ENCODE measurements at places on chromosomes 7 and 10.

DNA sequence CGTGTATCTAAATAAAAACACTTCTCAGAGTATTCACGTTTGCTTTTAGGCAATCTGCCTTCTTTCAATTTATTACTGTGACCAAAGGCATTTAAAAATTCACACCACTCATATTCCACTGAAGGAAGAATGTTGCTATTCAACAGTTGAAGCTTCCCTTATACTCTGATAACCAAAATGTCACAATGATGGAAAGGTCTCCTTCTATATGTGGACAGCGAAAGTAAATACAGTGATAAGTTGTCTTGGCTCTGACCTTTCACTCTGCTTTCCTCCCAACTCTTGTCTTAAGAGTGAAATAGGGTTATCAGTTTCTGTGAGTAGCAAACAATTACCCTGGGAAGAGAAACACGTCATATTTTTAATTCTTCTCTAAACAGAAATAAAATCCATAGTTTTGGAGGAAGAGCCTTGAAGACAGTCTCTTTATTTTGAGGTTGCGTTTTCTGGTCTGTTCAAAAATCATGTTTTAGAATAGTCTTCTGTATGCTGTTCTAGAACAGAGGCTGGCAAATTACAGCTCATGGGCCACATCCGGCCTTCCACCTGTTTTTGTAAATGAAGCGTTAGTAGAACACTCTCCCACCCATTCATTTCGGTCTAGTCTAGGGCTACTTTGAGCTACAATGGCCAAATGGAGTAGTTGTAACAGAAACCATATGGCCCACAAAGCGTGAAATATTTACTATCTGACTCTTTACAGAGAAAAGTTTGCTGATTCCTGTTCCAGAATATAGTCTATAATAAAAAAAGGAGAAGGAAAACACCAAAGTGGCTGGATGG lies 41.3 kb downstream of the ETV1 start:
- DNase-seq, result no peak

- DNase-seq, result no peak
Observed at GRCh38 chr7:139339025-139339424, 2.1 kb upstream of the FMC1 start.

- no peak for DNase-seq
Observed at GRCh38 chr10:42556931-42557330, 81.4 kb downstream of the ZNF33B start.

DNA sequence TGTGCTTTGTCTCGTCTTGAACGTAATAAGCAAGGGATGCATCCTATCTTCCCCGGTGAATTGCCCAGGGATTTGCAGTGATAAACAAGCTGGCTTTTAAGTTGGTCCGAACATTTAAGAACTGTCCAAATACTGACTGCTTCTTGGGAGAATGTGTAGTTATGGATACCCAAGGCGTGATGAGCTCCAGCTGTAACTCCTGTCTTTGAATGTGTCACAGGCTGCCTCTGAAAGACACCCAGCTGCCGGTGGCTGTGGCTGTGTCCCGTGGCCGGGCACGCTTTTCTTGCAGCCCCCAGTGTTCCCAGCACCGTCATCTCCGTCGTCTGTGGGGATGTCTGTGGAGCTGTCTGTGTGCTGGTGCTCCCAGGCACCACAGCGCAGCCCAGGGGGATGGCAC lies 118.1 kb downstream of the GLRX3 start:
- DNase-seq, result no peak

DNA sequence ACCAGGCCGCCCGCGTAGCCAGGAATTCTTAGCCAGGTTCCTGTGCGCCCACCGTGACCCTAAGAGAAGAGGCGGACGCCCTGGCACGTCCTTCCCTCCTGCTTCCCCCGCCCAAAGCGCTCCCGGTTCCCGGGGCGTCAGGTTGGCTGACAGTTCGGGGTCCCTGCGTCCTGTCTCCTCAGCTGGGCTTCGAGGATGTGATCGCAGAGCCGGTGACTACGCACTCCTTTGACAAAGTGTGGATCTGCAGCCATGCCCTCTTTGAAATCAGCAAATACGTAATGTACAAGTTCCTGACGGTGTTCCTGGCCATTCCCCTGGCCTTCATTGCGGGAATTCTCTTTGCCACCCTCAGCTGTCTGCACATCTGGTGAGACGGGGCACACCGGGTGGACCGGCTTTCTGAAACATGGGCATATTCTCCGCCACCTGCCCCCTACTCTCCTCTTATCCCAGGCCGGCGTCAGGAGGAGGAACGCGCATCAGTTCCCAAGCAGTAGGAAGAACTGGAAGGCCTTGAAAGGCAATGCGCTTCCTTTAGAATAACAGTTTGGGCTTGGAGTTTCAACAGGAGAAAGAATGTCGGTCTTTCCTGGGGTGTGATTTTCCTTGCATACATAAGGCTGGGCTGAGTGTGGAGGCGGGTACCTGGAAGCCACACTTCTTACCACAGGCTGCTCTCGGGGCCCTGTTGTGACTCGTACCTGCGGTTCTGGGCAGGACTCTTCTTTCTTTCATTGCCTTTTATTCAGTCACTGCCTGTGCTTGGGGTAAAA lies 728 bp downstream of the CAV2 start:
- DNase-seq, result no peak

DNA sequence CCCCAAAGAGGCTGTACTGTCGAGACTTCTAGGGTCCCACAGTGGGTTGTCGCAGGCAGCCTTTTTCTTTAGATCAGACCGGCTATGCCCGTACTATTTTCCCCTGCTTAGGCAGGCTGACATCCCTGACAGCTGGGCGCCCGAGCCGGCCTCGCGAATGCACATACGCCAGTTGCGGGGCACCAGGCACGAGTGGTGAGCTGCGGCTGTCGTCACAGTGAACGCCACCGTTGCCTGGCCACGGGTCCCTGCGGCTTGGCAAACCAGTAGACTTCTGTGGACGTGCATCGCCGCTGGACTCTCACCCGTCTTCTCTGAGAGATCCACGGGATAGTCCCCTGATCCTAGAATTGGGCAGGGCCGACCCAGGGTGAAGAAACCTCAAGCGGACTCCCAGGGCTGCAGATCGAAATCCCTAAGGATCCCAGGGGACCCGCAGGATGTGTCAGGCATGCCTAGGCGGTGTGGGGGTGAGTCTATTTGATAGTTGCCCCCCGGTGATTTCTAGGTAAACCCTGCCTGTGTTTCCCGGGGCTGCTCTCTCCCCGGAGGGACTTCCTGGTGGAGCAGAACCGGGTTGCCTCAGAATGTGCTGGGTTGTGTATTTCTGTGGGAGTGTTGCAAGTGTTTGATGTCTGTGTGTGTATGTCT lies 33.0 kb upstream of the ZNF273 start:
- no peak for DNase-seq

DNA sequence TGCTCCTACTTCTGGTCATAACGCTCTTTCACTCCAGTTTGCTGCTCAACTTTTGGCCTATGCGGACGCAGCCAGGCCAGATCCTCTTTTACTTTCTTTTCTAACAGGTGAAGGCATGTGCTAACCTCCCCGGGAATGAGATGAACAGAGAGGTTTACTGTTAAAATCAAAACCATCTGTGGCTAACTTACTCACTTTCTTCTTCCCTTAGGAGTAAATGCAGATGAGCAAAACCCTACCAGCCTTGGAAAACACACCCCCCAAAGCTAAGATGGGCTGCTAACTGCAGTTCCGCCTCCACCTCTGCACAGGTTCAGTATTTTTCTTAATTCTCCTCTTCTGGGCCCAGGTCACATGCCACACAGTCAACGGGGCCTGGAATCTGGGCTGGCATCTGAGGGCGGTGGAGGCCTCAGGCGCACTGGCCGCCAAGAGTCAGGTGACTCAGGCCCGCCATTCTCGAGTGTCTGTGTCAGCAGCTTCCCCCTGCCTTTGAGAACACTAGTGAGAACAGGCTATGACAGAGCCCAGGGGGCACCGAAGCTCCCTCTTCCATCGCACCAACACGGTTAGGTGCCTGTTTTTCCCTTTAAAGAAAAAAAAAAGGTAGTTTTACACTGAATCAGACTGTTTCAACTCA lies 11.1 kb downstream of the FAM53B start:
- peak; percentile 45 for DNase-seq

DNA sequence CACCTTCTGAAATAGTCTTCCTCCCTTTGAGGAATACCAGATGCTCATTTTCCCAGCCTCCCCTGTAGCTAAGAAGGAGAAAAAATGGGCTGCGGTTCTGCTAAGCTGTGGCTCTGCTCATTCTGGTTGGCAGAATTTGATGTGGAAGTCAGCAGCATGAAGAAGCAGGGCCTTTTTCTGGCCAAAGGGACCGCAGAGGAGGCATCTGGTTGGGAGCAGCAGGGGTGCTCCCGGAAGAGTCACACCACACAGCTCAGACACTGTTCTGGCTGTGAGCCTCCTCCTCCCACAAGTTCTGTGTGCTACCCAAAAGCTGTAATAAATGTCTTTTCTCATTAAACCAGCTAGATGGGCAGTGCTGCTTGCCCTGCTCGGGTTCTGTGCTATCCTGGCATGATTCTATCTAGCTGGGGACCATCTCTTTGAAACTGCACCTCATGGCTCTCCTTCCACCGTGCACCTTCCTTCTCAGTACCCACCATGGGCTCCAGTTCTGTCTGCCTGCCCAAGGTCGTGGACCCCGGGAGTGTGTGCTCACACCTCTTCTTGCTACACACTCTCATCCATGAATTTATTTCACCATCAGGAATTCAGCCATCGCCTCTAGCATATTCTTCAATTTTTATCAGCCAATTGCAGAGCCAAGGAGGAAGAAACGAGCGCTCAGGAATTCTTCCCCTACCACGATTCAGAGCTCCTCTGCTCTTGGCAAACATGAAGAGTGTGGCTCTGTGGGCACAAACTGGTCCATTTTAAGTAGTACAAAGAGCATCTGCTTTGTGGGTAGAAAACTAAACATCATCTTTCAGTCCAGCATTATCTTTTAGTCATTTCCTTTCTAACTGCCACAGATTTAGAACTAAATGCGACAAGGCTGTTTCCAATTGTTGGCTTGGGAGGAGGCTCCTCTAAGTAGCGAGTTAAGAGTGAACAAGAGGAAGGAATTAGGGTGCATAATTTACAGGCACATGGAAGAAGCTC lies 76.9 kb downstream of the FAM171A1 start:
- no peak for DNase-seq

DNA sequence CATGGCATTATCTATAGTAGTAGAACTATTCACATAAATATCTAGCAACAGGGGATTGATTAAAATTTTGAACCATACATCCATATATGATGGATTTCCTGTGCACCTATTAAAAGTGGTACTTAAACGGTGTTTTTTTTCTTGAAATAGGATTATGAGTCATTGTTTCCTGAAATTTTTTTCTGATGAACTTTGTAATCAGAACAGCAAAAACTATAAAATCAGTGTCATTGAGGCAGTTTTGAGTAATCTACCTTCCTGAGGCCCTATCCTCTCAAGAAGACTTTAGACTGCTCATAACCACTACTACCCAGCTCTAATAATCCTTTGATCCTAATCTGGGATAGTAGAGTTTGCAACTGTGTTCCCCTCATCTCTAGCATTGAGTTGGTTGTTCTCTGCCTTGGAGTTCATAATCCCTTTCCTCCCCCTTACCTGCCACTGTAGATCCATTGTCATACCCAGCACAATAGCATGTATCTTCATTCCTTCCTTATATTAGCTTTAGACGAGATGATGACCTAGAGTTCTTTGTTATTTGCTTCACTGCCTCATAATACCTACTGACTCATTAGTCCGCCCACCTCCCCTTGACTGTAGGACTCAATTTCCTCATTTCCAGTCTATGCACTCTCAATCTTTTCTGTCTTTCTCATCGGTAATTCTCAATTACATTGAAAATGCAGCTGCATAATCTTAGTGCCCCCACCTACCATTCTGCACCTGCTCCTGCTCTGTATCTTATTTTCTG lies 133.4 kb downstream of the LRRC4 start:
- no peak for DNase-seq

GRCh38 chr7:42117201-42117600 lies 119.8 kb downstream of the GLI3 start:
- no peak for DNase-seq

GRCh38 chr7:13017333-13017857 lies 330.0 kb downstream of the ARL4A start:
- no peak for DNase-seq

DNA sequence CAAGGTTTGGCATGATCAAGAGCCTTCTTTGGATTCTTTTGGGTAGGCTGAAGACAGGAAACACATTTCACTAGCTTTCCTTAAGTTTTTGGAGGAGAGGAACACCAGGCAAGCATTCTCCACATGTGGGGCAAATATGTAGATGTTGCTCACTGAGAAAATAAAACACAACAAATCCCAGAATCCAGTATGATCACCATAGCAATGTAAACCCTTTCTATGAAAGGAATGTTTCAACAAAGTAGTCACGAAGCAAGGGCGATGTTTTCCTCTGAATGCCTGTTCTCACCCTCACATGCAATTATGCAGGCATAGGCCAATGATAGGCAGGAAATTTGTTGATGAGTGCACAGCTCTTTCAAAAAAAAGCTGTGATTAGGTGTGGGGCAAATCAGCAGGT lies 20.5 kb upstream of the CEP41 start:
- no peak for DNase-seq

GRCh38 chr10:73886661-73887293 lies 12.4 kb upstream of the CAMK2G start:
- no peak for DNase-seq

- DNase-seq, result no peak
Observed at GRCh38 chr7:134901389-134902020, 84.8 kb upstream of the AGBL3 start.

- DNase-seq, result peak; percentile 41
Observed at GRCh38 chr10:33136271-33136670, 178.2 kb upstream of the ITGB1 start.

GRCh38 chr10:2951235-2951835 lies 116.0 kb upstream of the PFKP start:
- no peak for DNase-seq

- DNase-seq, result no peak
Observed at GRCh38 chr7:127628445-127628844, 10.5 kb upstream of the PAX4 start.

- DNase-seq, result no peak
Observed at GRCh38 chr7:3730276-3730675, 429.2 kb downstream of the SDK1 start.

DNA sequence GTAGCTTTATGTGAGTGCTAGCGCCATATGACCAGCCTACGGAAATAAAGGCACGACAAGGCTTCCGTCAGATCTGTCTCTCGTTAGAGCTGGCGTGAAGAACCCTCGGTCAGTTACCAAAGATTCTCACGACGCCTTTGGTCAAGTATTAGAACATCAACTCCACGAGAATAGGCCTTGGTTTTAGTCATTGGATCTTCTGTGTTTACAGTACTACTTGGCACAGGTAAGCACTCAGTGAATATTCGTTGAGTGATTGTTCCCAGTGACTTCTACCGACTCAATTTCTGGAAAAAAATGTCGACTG lies 316 bp downstream of the RBM48 start:
- no peak for DNase-seq

DNA sequence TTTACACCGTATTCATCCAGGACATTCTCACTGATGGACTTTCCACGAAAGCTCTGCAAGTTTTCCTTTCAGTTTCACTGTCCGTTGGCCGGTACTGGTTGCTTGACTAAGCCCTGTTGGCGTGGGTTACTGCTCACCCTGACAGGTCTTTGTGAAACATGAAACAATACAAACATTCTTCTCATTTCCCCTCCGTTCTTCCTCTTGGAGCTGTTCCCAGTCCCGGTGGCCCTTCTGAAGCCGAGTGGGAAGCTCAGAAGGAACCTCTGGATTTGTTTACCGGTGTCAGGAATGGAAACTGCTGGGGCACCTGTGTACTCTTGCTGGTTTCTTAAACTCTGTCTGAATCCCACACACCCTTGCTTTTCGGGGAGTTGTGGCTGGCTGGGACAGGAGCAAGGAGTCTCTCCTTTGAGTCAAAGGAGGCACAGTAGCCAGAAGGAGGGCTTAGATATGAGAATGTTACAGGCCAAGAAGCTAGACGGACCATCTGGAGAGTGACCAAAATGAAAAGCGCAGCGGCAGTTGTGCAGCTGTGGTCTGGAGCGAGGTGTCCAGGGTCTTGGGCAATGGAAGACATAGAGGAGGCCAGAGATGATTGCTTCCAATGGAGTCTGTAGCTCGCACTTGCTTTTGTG lies 45.7 kb downstream of the LYZL2 start:
- DNase-seq, result no peak
